ENCODE measurements at places on chromosomes 6 and 20. TPM values are rescaled to one million over a fixed set of nuclear protein-coding genes. Genes with fewer than 3 reads are reported as not detected.

Gene PEX3
- 12.7 TPM for total RNA-seq

Gene GSTA2
- total RNA-seq, result not detected

Gene BPIFB3
- not detected for total RNA-seq

Gene FAM184A
- total RNA-seq, result not detected

Gene TRIM15
- total RNA-seq, result not detected

Gene TMEM74B
- total RNA-seq, result 3.0 TPM

Gene BFSP1
- 5.1 TPM for total RNA-seq

Gene CYP21A2
- total RNA-seq, result not detected

Gene ADAM33
- 0.05 TPM for total RNA-seq

Gene OR2B6
- not detected for total RNA-seq

Gene THBD
- 94.3 TPM for total RNA-seq

Gene EYA4
- 8.3 TPM for total RNA-seq

Gene POU3F2
- total RNA-seq, result not detected

Gene CD40
- 4.9 TPM for total RNA-seq

Gene FUCA2
- 52.4 TPM for total RNA-seq

Gene EPB41L1
- total RNA-seq, result 77.5 TPM

Gene AP5S1
- 18.6 TPM for total RNA-seq

Gene ADGRF5
- not detected for total RNA-seq

Gene DXO
- total RNA-seq, result 13.3 TPM

Gene GPSM3
- total RNA-seq, result 0.30 TPM

Gene PRRT1
- total RNA-seq, result 0.63 TPM

Gene SLC35D3
- total RNA-seq, result 0.14 TPM

Gene GNAS-AS1
- not detected for total RNA-seq

Gene VGLL2
- total RNA-seq, result not detected

Gene MRAP2
- 1.7 TPM for total RNA-seq

Gene SLC52A3
- total RNA-seq, result 0.57 TPM

Gene OR2H1
- not detected for total RNA-seq

Gene FLRT3
- 2.2 TPM for total RNA-seq

Gene C6orf15
- total RNA-seq, result not detected

Gene TP53TG5
- not detected for total RNA-seq

Gene C6orf58
- not detected for total RNA-seq

Gene TMEM170B
- 0.67 TPM for total RNA-seq

Gene RPL7L1
- 82.5 TPM for total RNA-seq

Gene NRN1
- 0.59 TPM for total RNA-seq

Gene LPA
- 0.07 TPM for total RNA-seq

Measured in A549 treated with Mapracorat at 1 μM for 4 hours (cell line).